Nephron progenitor cell (in vitro differentiated cells): ENCODE measurements at places on chromosomes 16 and 17.
A peak's percentile ranks its signal among the peaks of the same experiment; 100 is the strongest.

DNA sequence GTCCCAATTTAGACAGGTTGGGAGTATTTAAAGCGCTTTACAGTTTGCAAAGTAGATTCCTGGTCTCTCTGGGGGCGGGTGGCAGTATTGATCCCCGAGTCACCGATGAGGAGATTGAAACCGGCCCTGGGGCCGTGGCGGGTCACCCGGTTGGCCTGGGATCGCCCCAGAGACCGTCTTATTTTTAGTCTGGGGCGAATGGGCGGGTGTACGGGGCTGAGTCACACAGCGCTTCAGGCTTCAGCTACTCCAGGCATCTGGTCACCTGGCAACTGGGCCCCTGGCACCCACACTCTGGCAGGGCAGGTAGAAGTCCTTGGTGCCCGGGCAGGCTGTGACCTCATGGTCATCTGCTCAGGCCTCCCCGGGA, 669 bp downstream of the MIEF2 start:
- H3K27ac ChIP-seq = peak overlapping the region; percentile 51
- DNase-seq = no peak
- no peaks in the 10 kb centered on the region for H3K27me3 ChIP-seq
- H3K36me3 ChIP-seq = peaks cover 6% of the 10 kb centered on the region

DNA sequence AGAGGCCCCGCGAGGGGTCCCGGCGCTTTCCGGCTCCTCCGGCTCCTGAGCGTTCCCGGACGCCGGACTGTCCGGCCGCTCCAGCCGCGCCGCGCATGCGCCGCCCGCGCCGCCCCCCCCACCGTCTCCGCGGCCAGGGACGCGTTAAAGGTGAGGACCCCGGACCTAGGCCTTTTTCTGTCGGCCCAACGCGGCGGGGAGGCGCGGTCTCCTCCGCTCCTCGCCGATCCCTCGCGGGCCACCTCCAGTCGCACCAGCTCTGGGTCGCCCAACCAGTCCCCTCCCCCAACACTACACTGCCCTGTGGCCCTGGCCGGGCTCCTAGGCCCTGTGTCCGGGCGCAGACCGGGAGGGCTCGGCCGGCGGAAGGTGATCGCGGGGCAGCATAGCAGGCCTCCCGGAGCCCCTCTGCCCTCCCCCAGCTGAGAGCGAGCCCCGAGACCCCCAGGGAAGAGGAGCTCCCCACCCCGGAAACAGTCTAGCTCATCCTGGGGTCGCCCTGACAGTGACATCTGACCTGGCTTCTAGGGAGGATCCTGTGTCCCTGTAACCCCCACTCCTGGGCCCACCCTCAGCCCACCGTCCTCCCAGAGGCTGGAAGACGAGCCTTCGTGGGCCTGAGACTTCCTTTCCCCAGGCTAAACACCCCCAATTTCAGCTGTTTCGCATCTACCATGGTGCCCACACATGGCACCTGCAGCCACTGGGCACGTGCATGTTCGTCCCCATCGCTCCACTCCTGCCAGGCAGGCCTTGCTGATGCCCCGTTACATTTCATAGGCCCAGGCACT, 14.7 kb upstream of the BCAR1 start:
- peaks cover 49% of the 10 kb centered on the region for H3K4me1 ChIP-seq
- no peaks in the 10 kb centered on the region for H3K27me3 ChIP-seq
- peak overlapping the region; percentile 83 for H3K4me3 ChIP-seq
- peak; percentile 94 for DNase-seq

DNA sequence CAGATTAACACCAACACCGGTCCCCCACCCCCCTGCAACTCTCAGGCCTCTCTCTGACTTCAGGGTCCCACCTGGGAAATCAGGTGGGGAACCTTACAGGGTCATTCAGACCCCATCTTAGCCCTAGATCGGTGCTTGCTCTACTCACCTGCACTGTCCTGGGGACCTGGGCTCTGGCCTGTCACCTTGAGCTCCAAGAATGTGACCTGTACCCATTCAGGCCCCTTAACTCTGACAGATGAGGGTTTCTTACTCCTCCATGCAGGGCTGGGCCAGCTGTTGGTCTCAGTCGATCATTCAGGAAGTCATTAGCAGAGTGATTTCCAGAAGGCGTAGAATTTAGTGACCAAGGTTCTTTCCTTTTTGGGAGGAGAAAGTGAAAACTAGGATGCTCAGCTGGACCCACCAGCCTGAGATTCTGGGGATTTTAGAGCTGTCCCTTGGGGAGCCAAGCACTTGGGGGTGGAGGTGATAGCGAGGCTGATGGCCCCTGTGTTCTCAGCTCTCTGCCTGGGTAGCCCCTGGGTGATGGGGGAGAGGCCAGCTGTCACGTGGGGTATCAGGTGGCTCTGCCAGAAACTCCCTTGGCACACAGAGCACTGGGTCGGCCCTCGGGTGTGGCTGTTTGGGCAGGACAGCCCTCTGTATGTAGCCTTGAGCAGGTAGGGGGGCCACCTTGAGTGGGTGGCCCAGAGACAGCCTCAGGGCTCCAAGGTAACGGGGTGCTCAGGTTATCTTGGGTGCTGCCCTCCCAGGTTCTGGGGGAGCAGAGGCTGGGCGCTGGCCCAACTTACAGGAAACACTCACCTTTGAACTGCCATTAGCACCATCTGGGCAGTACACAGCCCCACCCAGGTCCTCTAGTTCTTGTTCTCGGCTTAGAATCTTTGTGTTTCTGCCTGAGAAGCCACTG, 724 bp downstream of the MVP start:
- peak overlapping the region; percentile 76 for H3K27ac ChIP-seq
- H3K4me3 ChIP-seq = peak overlapping the region; percentile 57
- H3K27me3 ChIP-seq = peaks cover 3% of the 10 kb centered on the region

DNA sequence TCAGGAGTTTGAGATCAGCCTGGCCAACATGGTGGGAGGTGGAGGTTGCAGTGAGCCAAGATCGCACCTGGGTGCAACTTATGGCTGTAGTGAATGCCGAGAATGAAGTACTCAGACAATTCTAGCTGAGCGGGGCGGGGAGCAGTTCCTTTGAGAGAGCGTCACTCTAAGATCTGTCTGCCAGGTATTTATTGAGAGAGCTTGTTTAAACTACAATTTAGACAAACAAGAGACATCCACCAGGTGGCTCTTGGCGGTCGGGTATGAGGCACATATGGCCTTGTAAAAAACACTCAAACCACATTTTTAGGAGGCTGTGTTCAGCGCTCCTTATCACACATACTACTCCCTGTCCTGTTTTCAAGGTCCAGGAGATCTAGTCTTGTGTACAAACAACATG, 40.6 kb upstream of the CDH1 start:
- peaks cover 6% of the 10 kb centered on the region for H3K27me3 ChIP-seq
- peaks cover 16% of the 10 kb centered on the region for H3K4me1 ChIP-seq
- H3K36me3 ChIP-seq = peaks cover 10% of the 10 kb centered on the region
- no peak overlapping the region for H3K4me3 ChIP-seq
